ENCODE measurements at places on chromosomes 12 and 14.

DNA sequence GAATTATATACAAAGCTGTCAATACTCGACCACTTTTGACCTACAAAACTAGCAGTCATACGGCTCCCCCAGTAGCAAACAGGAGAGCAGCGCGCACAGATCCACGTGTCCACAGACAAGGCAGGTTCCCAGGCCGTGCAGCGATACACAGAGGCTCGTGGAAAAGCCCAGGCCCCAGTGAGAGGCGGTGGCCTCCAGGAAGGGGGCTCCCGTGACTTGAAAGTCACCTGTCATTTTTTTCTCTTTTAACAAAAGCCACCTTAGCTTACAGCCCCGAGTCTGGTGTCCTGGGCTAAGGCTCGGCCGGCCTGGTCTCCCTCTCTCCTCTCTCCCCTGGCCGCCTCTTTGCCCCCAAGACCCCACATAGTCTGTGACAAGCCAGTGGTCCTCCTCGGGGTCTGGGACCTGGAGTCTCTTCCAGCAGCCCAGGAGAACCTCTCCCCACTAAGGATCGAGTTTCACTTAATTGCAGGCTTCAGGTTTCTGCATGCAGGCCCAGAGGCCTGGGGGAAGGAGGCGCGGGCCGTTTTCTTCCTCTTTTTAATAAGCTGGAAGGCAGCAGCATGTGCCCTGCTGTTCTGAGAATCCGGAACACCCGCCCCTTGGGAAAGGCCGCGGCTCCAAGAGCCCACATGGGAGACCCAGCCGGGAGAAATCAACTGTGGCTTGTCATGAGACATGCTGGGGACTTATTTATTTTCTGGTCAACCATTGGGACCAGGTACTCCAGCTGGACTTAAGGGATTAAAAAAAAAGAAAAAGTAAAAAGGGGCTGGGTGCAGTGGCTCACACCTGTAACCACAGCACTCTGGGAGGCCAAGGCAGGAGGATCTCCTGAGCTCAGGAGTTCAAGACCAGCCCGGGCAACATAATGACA lies 15.9 kb downstream of the NCOR2 start:
- DNase-seq: peak; percentile 70

DNA sequence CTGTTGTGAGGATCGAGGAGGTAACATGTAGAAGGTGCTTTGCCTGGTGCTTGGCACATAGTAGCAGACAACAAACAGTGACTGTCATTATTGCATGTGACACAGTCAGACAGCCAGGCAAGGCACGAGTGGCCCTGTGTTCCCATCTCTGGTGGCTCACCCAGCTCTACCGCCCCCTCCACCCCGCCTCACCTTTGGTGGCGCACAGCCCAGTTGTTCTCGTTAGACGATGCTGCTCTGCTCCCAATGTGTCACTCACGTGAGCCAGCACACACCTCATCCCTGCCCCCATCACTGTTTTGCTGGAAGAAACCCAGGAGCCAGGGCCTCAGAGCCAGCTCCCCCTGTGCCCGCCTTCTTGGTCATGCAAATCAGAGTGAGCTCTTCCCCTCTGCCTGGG lies 113.3 kb downstream of the CALM1 start:
- DNase-seq: no peak

DNA sequence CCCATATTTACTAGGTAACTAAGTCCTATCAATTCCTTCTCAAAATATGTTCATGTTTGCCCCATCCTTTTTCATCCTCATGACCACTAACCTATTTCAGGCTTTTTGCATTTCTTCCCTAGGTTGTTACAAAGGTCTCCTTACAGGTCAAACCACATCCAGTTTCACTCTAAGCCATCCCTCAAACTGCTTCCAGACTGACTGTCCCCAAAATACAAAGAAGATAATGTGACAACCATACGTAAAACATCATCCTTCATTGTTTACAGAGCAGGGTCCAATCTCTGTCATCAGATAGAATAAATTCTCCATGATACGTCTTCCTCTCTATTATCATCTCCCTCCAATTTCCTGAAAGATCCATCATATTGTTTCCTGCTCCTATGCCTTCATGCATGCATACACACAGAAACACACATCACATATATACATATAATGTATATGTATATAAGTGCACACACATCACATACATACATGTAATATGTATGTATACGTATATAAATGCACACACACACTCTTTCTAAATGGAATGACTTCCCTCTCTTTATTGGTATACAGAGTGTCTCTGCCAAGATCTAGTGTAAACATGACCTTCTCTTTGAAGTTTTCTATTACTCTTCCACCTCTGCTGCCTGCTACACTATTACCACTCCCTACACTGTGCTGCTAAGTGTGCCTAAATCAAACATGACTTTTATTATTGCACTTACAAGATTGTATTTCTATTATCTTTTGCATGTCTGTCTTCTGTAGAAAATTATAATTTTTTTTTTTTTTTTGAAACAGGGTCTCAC lies 30.7 kb upstream of the EPS8 start:
- DNase-seq: no peak

DNA sequence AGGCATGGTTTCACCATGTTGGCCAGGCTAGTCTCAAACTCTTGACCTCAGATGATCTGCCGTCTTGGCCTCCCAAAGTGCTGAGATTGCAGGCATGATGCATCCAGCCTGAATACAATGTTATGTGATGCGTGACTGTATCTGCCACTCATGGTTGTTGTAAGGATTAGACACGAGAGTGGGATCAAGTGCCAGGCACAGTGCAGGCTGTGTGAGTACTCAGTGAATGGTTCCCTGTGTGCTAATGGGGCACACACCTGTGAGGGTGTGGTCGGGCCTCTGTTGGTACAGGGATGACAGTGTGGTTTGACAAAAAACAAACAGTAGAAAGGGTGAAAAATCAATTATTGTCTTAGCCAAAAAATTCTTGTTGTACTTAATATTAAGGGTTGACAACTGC lies 61.8 kb downstream of the TECPR2 start:
- no peak for DNase-seq

GRCh38 chr12:12726555-12727093 lies 9.5 kb downstream of the CDKN1B start:
- no peak for DNase-seq

GRCh38 chr14:78202976-78203375 lies 32.8 kb downstream of the NRXN3 start:
- no peak for DNase-seq

DNA sequence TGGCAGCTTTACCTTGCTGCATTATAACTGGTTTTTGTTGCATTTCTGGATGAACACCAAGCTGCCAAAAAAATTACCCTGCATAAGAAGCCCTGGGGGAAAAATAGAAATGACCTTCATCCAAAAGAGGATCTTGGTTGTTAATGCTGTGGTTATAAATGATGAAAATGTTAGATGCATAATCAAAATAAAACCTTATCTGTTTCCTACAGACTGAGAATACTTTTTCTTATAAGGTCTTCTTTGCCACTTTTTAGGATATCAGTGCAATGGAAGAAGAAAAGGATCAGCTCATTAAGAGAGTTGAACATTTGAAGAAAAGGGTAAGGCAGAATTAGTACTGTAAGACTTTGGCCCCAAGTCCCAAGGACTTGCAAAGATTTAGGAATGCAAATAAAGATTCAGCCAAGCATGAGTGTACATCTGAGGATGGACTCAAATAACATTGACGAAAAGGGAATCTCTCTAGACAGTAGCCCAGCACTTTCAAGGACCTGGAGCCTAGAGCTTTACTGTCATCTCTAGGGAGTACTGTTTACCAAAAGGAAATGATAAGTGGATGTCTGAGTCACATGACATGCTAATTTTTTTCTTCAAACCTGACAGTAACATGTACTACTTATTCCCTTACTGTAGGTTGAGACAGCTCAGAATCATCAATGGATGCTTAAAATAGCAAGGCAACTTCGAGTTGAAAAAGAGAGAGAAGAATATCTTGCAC lies 10.7 kb downstream of the IFT81 start:
- DNase-seq: no peak

- no peak for DNase-seq
Observed at GRCh38 chr12:25500651-25501050, 52.4 kb downstream of the LMNTD1 start.

GRCh38 chr12:10959804-10960203 lies 20.7 kb upstream of the TAS2R14 start:
- no peak for DNase-seq

DNA sequence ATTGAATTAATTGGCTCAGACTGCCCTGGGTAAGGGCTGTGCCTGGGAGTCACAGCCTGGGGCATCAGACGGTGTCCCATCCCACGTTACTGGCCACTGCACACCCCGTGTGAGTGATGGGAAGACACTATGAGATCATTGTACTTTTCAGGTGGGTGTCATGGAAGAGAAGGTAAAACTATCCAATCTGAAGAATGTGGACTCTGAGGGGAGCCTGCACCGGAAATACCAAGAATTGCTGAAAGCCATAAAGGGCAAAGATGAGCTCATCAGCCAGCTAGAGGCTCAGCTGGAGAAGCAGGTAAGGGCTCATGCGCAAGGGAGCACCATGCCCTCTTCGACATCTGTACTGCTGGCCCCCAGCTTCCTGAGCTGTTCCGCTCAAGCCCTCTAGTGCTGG lies 24.0 kb downstream of the PLEKHH1 start:
- DNase-seq: no peak

- no peak for DNase-seq
Observed at GRCh38 chr12:32836710-32837109, 59.9 kb downstream of the PKP2 start.

DNA sequence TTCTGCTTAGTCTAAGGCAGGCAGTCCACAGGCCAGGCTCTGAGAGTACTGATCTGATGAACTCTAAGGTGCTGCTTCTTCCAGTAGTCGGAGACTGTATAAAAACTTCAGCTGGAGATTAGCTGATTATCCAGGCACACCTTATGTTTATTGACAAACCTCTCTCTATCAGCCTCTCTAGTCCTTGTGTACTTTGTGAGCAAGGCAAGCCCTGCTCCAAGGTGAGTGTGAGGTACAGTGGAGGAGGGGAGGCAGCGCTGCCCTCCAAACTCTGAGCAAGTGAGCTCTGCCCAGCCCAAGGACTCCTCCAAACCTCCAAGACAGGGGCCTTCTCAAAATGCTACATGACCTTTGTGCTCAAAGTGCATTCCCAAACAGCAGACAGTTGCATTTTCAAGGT lies 95.9 kb upstream of the CDKN3 start:
- DNase-seq: no peak

DNA sequence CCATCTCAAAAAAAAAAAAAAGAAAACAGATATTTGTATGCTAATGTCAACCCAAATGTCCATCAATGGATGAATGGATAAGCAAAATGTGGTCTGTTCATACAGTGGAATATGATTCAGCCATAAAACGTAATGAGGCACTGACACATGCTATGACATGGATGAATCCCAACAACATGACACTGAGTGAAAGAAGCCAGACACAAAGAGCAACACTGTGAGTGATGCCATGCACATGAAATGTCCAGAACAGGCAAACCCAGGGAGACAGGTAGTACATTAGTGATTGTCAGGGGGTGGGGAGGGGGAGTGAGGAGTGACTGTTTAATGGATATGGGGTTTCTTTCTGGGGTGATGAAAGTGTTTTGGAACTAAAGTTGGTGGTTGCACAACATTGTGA lies 50.2 kb downstream of the ARL6IP4 start:
- no peak for DNase-seq

GRCh38 chr12:79707830-79708229 lies 17.1 kb upstream of the PAWR start:
- no peak for DNase-seq

DNA sequence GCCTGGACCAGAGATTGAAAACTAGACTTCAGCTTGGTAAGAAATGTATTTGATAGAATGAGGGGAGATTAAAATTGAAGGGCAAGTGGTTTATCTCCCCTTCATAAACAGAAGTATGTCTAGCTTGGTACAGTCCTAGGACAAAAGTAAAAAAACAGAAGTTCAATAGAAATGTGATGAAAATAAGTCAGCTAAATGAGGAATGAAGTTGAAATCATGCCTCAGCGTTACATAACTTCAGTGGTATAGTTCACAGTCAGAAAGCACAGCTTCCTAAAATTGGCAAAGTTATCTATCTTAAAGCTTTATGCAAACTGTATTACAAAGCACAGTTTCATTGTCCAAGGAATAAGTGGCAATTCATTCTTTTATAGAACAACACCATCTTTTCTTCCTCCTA lies 90.2 kb upstream of the SYT10 start:
- no peak for DNase-seq

DNA sequence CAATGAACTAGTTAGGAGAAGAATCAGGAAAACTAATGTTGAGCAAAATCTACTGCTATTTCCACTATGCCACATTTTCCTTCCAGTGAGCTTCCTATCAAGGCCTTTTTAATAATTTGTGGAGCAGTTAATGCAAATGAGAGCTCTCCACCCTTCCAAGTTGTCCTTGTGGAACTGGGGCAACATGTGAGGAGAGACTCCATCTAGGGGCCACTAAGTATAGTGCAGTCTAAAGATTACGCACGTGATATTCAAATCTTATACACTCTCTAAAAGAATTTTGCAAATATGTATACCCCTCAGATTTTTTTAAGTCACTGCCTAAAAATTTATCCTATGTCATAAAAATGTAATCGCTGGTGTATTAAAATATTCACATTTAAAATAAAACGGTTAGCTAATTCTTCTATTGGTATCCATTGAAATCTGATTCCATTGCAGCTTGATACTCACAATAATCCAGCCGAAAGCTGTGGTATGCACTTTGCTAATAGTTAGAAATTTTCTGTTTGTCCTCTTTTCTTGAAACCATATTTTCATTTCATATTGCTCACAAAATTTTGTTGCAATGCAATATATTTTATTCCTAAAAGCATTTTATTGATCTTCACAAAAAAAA lies 100.1 kb downstream of the PAH start:
- no peak for DNase-seq

DNA sequence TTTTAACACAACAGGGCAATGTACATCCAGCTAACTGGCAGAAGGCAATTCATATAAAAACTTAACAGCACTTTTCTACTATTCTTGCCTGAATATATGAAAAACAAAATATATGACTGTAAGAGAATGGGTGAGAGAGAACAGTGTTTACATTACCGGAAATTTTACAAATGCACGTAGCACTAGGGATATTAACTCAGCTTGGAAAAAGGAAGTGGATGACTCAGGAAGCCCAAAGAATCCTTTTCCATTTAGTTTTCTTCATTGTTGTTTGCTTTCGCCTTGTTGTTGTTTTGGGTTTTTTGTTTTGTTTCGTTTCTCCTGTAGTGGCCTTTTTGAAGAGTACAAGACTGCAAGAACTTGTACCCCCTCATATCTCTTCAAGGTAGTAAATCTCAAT lies 295.5 kb downstream of the EGLN3 start:
- DNase-seq: no peak

All from urinary bladder (tissue), 4 donors.